ENCODE measurements at places on chromosomes 6 and 20.

DNA sequence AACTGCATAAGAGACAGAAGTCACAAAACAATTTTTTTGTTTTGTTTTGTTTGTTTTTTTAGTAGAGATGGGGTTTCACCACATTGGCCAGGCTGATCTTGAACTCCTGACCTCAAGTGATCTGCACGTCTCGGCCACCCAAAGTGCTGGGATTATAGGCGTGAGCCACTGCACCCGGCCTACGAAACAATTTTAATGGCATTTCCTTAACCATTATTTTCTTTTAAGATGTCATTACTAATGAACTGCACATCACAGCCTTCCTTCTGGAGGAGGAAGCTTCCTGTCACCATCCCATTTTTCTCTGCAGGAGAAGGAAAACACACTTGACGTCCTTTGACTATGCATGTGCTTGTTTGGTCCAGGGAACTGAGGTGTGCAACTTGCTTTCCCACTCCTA, 125.3 kb upstream of the AKIRIN2 start:
- no peak for DNase-seq

DNA sequence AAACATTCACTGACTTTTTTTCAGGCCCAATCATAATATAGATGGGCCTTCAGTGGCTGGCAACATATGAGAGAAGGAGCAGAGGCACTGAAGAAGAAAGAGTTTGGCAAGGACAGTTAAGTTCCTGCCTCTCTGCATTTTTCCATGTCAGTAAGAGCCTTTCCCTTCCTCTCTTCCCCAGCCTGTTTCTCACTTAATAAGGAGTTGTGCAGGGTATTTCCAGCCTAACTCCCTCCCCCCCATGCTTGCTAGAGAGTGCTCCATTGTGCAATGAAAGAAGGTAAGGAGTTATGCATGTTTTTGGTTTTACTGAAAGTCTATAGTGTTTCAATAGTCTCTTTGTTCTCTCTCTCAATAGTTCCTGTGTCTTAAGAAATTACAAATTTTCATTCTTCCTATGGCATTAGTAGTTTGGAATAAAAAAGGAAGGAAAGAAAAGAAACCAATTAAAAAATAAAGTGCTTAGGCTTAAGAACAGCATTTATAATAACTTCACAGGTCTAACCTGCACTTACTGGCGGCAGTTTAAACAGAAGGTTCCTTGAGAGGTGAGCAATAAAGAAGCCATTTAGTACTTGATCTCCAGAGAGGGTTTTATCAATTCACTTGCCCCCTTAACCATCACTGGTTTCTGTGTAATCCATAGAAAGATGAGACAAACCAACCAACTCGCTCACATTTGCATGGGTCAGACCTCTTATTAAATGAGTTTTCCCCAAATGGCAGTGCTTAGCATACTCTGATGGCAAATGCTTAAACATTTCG, 251.1 kb downstream of the PTPRT start:
- no peak for DNase-seq

DNA sequence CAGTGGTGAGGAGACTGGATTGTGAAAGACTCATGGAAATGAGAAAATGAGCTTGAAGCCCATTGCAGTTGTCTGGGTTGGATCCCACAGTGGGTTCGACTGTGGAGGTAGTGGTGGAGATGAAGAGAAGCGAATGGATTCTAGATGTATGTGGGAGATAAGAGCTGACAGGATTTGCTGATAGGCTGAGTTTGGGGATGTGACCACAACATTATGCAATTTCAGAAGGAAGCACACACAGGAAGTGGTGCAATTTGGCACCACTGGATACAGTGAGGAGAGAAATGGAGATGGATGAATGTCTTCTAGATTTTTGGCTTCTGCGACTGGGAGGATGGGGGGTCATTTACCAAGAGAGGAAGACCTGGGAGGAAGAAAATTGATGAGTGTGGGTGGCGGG, 64.4 kb upstream of the MAFB start:
- no peak for DNase-seq

DNA sequence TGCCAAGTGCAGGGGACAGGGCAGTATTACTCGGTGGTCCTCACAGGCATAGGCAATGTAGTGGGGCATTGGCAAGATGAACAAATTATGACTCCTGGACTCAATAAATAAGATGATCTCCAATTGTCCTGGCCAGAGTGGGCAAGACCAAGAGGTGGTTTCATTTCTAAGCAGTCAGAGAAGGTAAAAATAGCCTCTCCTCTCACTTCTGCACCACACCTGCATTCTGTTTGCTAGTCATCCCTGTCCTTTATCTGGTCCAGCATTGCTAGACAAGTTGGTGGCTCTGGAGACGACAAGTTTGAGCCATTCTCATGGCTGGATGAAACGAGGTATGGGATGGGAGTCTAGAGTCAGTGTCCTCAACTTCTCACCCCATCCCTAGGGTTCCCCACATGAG, 83.0 kb downstream of the BANF2 start:
- DNase-seq = no peak

DNA sequence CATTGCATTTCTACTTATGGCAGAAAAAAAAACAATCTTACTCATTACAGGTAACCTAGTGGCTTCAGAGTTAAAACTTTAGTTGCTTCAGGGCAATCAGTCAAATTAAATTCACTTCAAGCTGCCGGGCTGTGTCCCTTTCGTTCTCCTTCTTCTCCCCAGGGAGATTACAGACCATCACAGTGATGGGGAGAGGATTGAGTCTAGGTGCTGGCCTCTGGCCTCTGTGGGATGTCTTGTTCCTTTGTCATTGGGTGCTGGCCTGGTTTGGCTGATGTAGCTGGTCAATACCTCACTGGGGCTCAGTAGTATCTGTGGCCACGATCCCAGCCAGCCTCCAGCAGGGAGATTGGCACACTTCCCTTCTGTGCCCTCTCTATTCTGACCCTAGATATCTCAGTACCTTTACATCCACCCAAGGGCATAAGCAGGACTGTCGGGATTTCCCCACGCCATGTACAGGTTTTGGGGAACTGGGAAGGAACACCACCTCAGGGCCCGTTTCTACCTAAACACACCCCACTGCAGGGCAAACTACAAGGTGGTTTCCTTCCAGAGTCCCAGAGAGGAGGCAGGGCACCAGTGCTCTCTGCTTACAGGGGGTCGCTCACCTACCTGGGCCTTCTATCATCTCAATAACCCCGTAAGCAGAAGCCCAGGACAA, 15.4 kb downstream of the FYN start:
- DNase-seq = no peak
